ENCODE measurements at places on chromosomes 5 and 9. TPM values are rescaled to one million over a fixed set of nuclear protein-coding genes. Genes with fewer than 3 reads are reported as not detected.

SLC4A9 gene
- not detected for total RNA-seq

CCDC152 gene
- 0.39 TPM for total RNA-seq

GALNT12 gene
- total RNA-seq = 14.3 TPM

MSX2 gene
- 12.4 TPM for total RNA-seq

TAF11L2 gene
- total RNA-seq = not detected

WDR38 gene
- total RNA-seq = not detected

MYORG gene
- total RNA-seq = 13.1 TPM

All from placental epithelial cell (primary cell).